ENCODE measurements at places on chromosomes 6 and 20.

GRCh38 chr6:16168121-16168520 is 39.2 kb downstream of the MYLIP start:
- DNase-seq: no peak

GRCh38 chr20:20847814-20848213 is 135.4 kb upstream of the RALGAPA2 start:
- no peak for DNase-seq

- no peak for DNase-seq
These were observed 446.0 kb downstream of the QKI start for GRCh38 chr6:163860287-163861081.

DNA sequence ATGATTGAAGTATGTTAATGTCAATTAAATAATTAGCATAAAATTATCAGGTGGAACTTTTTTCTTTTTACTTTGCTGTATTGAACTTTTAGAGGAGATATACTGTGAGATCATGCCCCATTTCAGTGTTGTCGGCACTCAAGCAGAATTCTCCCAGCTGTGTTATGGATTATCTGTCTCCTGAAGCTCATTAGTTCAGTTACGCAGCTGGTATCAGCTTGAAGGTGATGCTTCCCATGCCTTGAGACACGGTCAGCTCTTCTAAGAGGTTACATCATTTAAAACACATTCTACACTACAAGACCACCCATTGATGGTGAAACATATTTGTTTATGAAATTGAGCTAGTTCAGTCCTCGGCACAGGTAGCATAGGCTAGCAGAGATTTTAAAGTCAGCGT is 68.9 kb upstream of the PHACTR2 start:
- DNase-seq: no peak

- no peak for DNase-seq
These were observed 248.5 kb downstream of the HAO1 start for GRCh38 chr20:7691647-7692269.

- no peak for DNase-seq
These were observed 79.8 kb downstream of the DOK5 start for GRCh38 chr20:54555150-54555549.

Data from left kidney (tissue), 8 donors.